HCT116 (cell line): ENCODE measurements at places on chromosomes 6 and 20. TPM values are rescaled to one million over a fixed set of nuclear protein-coding genes. Genes with fewer than 3 reads are reported as not detected.

DNA sequence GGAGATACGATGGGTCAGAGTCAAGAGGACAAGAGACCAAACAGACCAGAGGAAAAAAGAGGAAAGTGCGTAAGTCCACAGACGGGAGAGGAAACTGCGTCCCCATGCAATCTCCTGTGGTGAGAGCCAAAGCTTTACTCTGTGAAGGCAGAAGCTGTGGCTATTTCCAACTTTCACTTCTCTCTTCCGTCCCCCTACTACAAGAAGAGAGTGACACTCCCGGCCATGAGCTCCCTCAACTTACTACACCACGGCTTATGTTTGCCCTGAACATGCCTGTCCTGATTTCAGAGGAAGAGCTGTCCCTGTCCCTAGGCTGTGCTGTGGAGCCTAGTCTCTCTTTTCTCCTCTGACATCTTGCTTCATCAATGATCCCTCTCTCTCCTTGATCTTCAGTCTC lies 11.5 kb upstream of the SSR1 start:
- no peak for DNase-seq

DNA sequence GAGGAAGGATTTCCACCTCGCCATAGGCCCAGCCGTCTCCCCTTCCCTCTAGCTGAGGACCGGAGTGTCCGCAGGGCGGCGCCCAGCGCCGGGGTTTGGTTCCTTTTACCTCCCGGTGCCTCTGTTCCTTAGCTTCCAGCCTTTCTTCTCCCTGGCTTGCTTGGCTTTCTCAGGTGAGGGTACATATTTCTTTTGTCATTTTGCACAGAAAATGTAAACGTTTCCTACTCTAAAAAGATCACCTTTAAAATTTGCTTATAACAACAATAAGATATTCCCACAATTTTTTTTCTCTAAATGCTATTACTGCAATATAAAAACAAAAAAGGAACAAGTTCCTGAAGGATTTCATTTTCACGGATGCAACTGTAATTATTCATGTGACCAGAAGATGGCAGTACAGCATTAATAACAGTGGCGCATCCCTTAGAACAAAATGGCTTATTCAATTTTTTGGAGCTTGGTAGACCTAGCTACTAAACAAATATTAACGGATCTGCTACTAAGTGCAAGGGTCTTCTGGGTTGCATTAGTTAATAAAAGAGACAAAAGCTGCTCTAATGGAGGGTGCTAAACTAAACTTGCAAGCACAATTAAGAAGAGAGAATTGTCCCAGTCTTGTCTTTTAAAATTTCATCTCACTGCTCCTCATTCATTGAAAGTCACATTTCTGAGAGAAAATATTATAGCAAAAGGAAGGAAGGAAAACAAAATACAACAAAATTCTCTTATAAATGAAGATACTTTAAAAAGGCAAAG lies 172.9 kb downstream of the ADGRG6 start:
- DNase-seq = peak; percentile 77

DNA sequence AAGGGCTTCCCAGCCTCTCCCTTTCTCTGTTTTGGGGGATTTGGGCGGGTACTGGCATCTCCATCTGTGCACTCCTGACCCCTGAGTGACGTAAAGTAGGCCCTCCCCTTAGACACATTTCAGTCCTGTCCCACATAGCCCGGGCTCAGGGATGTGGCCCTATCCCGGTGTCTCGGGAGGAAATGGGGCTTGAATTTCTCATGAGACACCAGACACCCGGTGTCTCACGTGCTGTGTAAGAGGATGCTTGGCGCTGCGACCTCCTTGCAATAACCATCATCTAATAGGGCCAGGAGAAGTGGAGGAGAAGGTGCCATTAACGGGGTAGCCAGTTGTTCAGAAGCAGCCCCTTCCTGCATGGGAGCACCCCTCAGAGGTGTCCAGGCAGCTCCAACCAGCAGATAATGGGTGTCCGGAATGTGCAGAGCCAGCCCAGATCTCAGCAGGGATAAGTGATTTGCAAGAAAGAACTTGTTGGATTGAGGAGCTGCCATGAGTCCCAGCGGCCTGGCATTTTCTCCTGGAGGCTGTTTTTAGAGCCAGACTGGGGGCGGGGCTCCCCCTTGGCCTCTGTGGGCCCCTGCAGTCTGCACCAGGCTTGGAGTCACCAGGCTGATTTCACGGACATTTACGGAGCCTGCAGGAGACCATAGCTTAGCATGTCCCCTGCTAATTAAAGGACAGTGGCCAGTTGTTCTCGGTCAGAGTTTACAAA lies 372.0 kb downstream of the PREX1 start:
- no peak for DNase-seq

DNA sequence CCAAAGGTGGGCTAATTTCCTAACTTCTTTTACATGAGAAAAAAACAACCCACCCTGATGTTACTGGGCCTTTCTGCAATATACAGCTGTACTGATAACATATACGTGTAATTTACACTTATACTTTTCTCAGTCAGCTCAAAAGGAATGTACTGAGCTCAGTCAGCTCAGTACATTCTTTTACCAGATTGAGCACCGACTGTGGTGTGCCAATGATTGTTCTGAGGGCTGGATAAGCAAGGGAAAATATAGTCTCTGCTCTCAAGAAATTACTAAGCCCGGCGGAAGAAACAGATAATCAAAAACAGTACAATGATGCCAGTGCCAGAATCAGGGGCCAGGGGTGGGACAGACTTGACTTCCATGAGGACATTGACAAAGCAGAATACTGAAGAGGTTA lies 10.0 kb upstream of the BLOC1S5 start:
- DNase-seq = no peak

MAFB gene
- total RNA-seq = 0.22 TPM
